ENCODE measurements at places on chromosomes 3 and 15.

- peak; percentile 55 for DNase-seq
Measured at GRCh38 chr3:39101022-39101689, 6.3 kb downstream of the GORASP1 start.

DNA sequence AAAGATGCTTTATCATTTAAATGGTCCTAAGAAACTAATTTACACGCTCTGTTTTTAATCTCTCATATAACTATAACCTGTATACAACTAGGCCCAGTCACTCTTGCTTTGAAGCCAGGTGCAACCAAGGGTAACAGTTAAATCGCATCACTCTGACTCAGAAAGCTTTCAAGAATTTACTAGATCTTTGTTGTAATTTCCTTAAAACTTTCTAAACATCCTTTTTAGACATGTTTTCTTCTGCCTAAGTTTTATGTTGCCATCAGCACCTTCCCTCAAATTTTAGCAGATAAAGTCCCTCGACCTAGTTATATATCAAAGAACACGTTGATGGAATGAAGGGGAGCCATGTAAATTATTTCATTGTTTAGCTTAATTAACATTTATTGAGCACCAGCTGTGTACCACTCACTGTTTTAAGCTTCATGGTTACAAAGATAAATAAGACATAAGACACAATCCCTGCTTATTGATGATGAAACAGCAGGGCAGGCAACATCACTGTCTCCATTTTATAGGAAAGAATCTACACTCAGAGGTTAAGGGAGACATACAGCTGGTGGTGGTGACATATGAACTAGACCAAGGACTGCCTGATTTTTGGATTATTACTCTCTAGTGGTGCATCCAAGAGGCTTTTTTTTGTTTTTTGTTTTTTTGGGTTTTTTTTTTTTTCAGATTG, 101.0 kb downstream of the CD200R1L start:
- no peak for DNase-seq

DNA sequence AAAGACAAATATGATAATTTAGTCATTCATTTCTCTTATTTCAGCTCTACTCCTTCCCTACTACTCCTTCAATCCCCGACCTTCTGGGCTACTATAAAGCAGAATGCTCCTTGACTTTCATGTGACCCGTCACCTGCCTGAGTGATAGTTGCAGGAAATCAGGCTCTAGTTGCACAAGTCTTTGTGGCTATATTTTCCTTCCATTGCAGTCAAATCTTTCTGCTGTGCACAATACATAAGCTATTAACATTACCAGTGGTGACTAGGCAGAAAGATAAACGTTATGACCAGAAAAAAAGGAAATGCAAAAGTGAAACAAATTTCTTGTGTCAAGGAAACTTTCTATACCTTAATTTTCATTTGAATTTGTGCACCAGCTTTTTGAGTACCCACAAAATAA, 2.3 kb downstream of the SUCNR1 start:
- DNase-seq, result no peak

GRCh38 chr3:184234224-184234623, 4.8 kb downstream of the VWA5B2 start:
- DNase-seq, result no peak

DNA sequence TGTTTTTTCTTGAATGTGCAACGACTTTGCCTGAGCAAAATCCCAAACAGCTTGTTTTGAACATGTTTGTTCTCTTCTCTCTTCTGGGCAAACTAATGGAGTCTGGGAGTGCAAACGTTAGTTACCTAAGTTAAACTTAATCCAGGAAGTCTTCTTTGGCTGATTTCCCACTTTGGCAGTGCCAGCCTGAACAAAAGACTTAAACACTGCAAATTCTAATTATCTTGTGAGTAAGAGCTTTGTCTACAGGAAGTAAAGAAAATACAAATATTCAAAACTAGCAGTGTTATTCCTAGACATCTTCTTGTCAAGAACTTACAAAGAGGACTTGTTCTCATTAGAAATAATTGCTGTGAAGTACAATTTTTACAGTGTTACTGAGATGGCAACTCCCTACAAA, 16.7 kb upstream of the DENND6A start:
- DNase-seq, result no peak

DNA sequence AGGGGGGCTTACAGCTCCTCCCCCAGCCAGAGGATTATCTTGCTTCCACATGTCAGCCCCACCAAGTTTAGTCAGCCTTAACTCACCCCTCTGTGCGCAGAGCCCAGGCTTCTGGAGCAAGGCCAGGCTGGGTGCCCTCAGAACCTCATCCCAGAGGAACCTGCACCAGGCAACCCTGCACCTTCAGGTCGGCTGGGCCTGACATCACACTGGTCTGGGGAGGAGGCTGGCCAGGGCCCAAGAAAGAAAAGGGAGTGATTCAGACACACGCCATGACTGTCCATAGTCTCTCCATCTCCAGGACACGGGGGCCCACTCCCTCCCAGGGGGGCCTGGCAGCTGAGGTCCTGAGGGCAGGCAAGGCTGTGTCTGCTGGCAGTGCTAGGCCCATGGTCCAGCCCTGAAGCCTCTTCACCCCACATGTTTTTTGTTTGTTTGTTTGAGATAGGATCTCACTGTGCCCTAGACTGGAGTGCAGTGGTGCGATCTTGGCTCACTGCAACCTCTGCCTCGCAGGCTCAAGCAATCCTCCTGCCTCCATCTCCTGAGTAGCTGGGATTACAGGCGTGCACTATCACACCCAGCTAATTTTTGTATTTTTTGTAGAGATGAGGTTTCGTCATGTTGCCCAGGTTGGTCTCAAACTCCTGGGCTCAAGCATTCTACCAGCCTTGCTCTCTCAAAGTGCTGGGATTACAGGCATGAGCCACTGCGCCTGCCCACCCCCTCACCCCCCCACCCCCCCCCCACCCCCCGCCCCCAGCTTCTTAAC, 11.1 kb downstream of the TNK2 start:
- no peak for DNase-seq

DNA sequence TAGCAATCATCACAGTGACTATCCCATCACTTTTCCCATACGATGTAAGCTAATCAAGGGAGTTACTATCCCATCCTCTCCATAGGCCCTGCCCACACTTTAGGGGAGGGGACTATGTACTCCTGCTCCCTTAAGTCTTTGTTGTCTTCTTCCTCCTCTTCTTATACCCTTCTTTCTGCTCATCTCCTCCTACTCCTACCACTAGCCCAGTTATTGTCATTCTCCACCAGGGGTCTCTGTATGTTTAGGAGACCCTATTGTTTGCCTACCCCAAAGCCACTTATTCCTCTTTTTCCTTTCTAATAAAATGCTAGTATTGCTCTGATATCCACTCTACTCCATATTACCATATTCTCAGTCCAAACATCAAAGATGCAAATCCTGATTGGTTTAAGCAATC, 27.8 kb downstream of the STAC start:
- DNase-seq, result no peak

- no peak for DNase-seq
Measured at GRCh38 chr15:85118581-85118980, 136.9 kb downstream of the PDE8A start.

GRCh38 chr3:124034844-124035152, 42.9 kb upstream of the ROPN1 start:
- no peak for DNase-seq

DNA sequence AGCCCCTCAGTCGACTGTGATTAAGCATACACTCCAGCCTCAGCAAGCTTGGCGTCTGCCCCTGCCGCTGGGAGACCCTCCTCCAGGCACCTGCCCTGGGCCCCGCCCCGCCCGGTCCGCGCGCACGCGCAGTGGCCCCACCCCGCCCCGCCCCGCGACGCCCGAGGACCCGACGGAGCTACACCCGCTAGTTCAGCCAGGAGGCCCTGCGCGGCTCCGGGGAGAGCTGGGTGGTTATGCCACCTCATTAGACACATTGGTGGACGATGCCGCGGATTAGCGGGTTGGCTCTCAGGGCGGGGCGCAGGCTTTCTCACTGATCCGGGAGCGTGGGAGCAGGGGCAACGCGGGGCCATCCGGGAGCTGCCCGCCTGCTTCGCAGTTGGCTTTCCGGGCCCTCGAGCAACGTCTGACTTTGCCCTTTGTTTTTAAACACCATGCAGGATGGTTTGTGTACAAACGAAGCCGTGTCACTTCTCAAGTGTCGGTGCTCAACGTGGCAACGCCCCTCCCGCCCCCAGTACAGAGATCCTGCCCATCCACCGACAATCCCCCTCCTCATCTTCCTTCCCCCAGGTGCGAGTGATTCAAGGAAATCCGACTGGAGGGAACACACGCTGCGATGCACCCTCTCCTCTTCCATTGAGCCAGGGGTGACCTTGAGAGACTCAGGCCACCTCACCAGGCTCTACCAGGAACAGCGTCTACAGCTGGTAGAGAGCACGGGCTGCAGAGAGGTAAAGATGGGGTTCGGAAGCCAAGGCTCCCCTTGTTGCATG, 109.3 kb downstream of the SHQ1 start:
- DNase-seq, result peak; percentile 76

DNA sequence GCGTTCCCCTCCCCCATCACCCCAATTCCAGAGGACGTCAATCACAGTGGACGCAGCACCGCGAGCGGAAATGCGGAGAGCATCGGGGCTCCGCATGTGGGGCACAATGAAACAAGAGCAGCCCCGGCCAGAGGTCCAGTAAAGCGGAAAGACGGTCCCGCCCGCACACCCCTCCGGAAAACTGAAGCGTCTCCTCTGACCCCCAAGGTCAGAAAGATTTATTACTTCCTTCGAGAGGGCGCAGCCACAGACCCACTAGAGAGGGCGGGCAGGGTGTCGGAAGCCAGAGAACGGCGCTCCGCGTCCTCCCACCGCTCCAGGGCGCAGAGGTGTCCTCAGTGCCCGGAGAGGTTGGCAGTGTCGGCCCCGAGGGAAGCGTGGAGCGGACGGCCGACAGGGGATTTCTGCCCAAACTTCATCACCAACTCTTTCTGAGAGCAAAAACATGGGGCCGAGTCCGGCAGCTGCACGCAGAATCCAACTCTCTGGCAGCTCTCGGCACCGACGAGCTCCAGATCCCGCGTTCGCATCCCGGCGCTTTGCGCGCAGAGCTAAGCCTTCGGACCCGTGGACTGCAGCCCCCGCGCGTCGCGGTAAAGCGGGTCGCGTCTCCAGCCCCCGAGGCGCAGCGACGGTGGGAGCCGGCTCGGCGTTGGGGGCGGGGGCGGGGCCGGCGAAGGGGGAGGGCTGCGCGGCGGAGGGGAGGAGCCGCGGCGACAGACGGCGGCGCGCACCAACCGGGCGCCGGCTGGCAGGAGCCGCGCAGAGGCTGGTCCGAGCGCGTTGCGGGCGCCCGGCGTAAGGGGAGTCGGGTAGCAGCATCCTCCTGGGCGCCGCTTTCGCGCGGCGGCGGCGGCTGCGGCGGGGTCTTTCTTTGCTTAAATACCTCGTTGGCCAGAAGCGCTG, at the start of gene CHST2:
CHST2 (plus strand) TSS at position 763 of the 906 bp plus-strand sequence. CDS start 1,046 bp downstream, outside the sequence.
- peak; percentile 64 for DNase-seq

DNA sequence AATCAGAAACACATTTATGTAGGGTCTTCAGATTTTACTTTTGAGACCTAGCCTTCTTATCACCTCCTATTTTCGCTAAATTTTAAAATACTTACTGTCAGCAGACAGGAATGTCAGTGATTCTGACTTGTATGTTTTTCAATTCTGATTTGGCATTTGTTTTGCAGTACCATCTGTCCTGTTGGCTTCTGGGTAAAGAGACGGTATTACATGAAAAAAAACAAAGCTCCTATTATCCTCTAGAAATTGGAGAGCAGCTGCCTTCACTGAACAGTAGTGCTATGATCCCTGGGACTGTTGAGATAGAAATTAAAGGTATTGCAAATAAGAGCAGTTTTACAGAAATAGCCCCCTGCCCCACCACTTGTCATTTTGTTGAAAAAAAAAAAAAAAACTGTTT, 8.4 kb downstream of the ARMC8 start:
- DNase-seq, result no peak

- no peak for DNase-seq
Measured at GRCh38 chr3:86654806-86655460, 336.0 kb downstream of the VGLL3 start.

DNA sequence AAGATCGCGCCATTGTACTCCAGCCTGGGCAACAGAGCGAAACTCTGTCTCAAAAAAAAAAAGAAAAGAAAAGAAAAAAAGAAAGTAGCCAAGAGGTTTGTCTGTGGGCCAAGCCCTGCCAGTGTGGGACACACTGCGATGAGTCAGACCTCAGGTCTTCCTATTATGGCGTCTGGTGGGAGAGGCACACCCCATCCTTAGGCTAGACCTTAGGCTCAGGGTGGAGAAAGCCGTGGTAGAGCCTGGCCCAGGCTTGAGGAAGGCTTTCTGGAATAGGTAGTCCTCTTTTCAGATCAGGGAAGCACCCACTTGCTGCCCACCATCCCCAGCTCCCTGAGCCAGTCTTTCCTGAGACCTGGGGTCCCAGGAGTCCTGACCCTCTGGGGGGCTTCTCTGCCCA, 6.0 kb downstream of the HEMK1 start:
- no peak for DNase-seq

DNA sequence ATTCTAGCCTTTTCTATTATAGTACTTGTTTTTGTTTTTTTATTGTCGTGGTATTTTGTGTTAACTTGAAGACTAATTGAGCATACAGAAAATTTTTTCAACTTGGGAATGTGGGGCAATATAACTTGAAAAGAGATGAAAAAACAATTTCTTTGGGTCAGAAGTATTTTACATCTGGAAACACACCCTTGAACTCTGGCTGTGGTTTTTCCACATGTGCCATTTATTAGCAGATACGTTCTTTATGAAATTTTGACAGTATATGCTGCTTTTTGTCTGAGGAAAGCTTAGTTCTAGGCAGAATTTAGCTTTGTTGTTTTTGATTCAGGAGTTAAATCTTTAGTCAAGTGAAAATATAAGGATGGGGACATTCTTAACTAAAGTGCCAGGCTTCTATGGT, 44.7 kb downstream of the TCF12 start:
- DNase-seq, result no peak

GRCh38 chr3:8488877-8489276, 12.7 kb upstream of the LMCD1 start:
- DNase-seq, result no peak

GRCh38 chr15:48394970-48395369, 63.7 kb downstream of the DUT start:
- DNase-seq, result no peak

GRCh38 chr3:132164469-132165092, 129.8 kb upstream of the CPNE4 start:
- DNase-seq, result no peak

DNA sequence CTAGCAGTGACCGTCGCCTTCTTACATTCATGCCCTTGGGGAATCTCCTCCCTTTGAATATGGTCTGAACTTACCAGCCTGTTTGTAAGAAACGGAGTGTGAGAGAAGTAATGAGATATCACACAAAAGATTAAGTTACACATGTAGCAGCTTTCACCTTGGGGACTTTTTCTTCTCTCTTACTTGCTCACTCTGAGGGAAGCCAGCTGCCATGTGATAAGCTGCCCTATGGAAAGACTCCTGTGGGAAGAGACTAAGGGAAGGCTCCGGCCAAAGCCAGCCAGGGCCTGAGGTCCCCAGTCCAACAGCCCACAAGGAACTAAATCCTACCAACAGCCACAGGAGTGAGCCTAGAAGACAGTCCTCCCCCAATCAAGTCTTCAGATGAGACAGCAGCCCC, 190.4 kb upstream of the TSC22D2 start:
- DNase-seq, result no peak

DNA sequence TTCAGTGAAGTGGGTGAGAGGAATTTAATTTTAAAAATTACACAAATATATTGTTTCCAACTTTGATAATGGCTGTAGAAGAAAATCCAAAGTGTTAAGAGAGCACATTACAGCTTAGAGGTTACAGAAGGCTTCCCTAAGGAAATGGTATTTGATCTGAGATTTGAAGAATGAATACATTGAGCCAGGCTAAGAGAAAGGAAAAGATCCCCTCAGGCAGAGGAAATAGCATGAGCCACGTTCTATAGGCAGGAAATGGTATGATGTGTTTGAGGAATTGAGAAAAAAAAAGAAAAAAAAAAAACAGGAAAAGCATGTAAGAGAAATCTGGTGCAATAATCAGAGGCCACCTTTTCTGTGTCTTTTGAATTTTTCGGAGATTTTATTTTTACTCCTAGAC, 48.6 kb downstream of the UNC13C start:
- no peak for DNase-seq
